Activated T-cell treated with anti-CD3 and anti-CD28 coated beads for 4 hours (primary cell): ENCODE measurements at places on chromosomes 5 and 9.

DNA sequence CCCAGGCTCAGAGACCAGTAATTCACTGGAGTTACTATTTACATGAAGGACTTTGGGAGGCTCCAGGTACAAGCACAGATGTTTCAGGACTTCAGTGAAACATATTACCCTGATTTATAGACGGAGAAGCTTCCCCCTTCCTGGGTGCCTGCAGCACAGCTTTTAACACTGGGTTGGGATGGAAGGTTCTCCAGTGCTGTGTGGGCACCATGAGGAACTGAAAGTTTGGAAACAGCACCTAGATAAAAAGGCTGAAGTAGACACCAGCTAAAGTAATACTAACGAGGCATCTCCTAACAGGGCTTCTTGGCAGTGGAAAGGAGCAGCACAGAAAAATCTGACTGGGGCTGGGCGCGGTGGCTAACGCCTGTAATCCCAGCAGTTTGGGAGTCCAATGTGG, 70.7 kb downstream of the GCNT1 start:
- DNase-seq: no peak

DNA sequence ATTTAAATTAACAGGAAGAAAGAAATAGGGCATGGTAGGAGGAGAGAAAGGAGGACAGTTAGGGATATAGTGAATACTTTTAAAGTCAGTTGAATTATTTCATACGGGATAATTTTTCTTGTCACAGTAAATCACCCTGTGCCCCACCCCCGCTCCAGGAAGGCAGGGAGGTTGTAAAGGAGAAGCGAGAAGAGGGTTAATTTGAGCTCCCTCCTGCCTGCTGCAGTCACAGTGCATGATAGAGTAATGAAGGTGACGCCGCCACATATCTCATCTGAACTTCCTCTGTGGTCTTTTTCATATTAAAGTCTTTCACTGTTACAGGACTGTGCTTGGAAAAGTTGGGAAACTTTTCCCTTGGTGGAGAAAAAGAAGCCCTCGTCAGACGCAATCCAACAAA, 896 bp upstream of the PCSK5 start:
- DNase-seq: no peak

GRCh38 chr5:9370256-9370655, 175.6 kb downstream of the SEMA5A start:
- no peak for DNase-seq

DNA sequence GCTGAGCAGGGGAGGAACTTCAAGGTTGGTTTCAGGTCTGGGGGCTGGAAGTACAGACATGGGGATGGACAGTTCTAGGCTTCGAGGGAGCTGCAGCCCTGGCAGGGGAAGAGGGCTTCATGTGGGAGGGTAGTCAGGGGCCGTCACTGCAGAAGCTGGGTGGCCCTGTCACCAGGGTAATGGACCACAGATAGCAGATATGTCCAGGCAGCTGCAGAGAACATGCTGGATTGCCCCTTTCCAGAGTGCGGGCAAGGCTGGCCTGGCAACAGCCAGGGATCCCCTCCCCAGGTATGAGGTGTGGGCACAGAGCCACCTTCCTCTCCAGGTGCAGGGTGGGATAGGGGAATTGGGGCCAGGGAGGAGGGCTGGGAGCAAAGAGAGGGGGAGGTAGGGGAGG, 206.5 kb downstream of the GADD45G start:
- no peak for DNase-seq

DNA sequence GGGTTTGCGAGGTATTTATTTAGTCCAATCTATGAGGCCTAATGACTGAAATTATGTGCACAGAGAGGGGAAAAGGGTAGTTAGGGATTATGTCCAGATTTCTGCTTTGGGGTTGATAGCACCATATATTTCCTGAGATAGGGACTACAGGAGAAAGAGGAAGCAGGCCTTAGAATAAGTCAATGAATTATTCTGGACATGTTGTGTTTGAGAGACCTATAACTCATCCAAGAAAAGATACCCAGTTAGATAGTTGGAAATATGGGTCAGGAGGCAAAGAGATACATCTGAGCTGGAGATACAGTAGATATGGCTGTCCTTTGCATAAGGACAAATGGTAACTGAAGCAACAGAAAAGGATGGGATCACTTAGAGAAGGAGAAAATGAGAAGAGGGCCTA, 53.1 kb downstream of the NR3C1 start:
- DNase-seq: no peak

GRCh38 chr5:78065663-78066062, 228.8 kb downstream of the AP3B1 start:
- no peak for DNase-seq

DNA sequence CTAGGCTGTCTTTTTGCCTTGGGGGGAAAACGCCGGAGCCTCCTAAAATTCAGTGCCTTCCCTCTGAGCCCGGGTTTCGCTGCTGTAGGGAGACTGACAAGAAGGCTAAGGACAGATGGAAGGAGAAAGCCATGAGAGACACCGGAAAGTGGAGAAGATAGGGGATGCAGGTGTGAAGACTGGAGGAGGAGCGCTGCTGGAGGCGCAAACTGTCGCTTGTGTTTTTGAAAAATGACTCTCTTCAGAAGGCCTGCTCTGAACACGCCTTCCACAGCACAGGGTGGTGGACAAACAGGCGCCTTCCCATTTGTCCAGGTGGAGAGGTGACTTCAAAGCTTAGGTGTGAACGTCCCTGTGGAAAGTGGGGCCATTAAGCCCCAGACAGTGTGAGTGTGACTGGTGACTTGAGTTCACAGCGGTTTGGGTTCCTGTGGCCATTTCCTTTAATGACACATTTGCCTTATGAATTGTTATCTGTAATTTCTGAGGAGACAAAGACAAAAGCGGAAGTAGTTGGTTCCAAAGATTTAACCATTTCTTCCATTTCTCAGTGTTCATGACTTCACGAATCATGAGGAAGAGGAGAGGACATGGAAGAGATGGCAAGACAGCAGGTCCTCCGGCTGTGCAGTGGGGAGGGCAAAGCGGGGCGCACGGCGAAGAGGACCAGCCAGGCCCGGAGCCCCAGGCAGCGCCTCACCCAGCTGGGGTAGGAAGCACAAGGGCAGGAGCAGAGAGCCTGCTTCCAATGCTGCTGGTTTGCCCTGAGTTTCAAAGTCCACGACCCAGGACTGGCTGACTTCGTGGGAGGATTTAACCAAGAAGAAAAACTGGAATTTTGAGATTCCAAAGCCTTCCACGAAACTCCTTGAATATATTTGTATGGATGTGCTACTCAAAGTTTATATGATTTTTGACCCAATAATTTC, 27.8 kb upstream of the SEMA4D start:
- no peak for DNase-seq

GRCh38 chr9:122103985-122104384, 10.9 kb upstream of the TTLL11 start:
- DNase-seq: no peak

GRCh38 chr9:107960916-107961315, 471.3 kb upstream of the KLF4 start:
- DNase-seq: no peak

DNA sequence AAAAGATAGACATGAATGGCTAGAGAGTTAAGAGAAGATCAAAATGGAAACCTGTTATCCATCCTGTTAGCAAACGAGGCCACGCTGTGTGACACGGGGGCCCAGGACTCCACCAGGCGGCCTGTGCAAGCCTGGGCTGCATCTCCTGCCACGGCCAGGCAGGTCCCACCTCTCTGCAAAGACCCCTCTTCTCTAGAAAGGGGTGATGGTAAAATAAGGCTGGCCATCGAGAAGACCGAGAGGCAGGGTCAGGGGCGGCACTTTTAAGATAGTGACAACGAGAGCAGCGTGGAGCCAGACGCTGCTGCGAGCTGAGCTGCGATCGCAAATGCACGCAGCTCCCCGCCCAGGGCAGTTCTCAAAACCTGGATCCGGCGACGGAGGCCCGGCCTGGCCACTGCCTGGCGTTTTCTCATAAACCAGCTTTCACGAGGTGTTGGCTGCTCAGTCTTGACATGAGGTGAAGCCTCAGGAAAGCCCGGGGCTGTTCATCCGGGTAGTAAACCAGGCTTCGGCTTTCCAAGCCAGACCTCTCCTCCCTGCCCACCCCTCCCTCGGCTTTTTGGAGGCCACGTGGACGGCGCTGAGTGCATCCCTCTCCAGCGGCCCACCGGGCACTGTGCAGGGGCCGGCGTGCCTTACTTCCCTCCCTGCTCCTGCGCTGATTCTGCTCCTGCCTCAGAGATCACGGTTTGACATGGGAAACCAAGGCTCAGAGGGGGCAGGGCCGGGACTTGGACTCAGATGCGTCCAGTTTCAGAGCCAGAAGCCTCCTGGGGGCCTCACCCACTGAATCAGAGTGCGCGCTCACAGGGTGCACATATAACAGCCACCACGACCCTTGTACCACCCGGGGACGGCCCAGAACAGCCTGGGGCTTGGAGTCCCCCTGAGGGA, 151.6 kb upstream of the PHYKPL start:
- no peak for DNase-seq

GRCh38 chr5:148927307-148927946, 101.0 kb downstream of the ADRB2 start:
- DNase-seq: no peak

DNA sequence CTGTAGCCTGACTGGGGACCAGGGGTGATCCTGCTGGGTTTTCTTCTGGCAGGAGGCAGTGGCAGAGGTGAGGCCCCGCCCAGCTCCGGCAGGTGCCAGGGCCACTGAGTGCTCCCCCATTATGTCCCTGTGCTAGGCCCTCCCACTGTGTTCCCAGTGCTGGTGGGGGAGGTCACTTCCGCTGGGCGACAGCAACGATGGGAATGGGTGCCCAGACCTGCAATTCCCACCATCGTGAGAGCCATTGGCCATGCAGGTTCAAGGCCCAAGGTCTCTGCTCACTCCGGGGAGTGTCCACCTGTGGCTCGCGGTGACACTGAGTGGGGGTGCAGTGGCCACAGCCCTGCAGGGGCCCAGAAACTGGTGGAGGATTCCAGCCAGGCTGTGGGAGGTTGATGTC, 98.6 kb downstream of the RXRA start:
- DNase-seq: no peak

DNA sequence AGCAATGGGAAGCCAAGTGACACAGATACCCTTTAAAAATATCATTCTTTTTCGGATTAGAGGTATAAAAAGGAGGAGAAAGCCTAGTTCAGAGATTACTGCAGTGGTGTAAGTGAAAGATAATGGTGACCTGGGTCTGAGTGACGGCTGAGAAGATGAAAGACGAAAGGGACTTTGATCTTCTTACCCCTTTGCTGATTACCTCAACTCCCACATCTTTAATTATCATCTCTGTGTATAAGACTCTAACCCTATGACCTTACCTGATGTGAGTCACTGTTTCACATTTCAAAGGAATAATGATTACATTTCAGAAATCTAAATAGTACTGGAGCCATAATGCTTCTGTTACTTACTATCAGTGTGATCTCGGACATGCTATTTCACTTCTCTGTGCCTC, 21.4 kb upstream of the CCNO start:
- DNase-seq: no peak

GRCh38 chr5:134525683-134526482, 413 bp downstream of the JADE2 start:
- DNase-seq: peak; percentile 38

GRCh38 chr5:128091579-128091978, 8.0 kb downstream of the SLC12A2 start:
- DNase-seq: no peak

DNA sequence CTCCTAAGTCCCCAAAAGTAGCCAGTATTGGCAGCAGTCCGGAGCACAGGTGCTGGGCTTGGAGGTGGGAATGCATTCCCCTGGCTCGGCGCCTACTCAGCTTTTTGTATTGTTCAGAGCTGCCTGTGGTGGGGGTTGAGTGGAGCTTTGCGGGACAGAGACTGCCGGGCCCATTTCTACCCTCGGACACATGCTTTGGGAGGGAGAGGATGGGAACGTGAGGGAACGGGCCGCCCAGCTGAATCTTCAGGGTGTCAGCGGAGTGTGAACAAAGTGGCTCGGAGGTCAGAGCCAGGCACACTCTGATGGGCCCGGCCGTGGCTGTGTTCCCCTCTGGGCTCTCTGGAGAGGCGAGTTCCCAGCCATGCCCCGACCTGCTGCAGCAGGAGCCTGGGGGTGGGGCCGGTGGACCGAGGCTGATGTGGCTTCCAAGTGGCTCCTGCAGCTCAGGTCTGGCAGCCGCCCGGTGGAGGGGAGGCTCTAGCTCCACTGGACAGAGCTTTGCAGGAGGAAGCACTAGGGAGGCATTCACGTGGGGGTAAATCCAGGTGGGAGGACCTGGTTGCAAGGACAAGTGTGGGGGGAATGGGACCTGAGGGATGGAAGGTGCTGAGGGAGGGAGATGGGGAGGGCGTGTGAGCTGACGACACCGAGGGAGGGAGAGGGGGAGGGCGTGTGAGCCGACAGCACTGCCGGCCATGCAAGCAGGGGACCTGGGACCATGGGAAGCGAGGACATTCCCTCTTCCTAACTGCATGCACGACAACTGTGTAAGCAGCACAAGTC, 31.1 kb upstream of the SLC6A3 start:
- DNase-seq: no peak

DNA sequence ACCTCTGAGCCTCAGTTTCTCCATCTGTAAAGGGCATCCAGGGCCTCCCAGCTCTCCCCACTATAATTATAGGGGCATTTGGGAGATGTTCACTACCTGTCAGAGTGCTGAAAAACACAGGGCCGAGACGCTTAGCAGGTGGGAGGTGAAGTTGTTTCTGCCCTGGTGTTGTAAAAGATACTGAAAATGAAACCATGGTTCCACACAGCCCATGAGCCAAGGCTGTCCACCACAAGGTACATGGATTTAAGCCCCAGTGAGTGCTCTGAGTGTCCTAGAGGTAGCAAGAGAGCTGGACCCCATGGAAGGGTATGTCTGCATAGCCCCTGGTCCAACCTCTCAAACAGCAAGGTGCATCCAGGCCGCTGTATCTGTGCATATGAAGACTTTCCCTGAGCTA, 137.5 kb downstream of the C5orf15 start:
- DNase-seq: no peak

- no peak for DNase-seq
Observed at GRCh38 chr9:135804581-135805421, 102.5 kb downstream of the CAMSAP1 start.

GRCh38 chr5:31717561-31717960, 78.6 kb downstream of the PDZD2 start:
- DNase-seq: no peak

- no peak for DNase-seq
Observed at GRCh38 chr9:137626464-137626863, 7.7 kb downstream of the EHMT1 start.

GRCh38 chr9:134932171-134932570, 14.5 kb upstream of the FCN1 start:
- DNase-seq: no peak

DNA sequence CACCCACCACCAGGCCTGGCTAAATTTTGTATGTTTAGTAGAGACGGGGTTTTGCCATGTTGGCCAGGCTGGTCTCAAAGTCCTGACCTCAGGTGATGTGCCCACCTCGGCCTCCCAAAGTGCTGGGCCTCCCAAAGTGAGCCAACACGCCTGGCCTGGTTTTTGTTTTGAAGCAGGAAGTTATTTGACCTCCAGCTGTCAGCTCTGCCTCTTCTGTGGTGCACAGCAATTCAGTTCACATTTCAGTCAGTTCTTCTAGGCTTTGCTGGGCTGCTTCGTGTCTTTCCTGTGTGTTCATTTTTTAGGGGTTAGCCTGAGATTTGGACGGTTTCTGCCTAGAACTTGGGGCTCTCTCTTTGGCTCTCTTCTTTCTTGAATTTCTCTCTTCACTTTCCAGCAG, 8.9 kb downstream of the LCN1 start:
- no peak for DNase-seq
